ENCODE measurements at places on chromosomes 5 and 9.
A peak's percentile ranks its signal among the peaks of the same experiment; 100 is the strongest.

GRCh38 chr9:113520109-113520642 lies 56.6 kb downstream of the RGS3 start:
- DNase-seq: no peak

DNA sequence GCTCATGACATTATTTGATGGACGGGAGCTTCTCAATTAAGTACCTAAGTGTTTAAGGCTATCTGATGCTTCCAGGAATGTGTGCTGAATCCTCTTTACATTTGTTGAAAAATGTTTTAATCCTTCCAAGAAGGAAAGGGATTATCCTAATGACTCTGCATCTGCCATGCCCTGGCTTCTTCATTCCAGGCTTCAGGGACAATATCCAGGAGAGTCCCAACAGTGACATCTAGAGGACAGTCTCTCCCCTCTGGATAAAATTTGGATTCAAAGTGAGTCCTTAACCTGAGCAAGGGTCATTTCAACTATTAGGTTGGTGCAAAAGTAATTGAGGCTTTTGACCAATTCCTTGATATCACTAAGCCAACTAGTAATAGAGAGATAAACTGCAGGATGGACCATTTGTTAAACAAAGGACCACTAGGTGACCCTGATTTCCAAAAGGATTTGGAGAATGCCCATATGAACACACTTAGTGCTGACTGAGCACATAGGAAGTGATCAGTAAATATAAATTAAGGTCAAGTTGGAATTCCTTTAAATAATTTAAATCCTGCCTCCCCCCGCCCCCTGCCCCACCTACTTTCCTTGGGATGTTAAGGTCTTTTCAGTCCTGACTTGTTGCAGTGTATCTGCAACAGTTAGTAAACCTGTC lies 19.1 kb downstream of the TNFSF8 start:
- peak; percentile 79 for DNase-seq

DNA sequence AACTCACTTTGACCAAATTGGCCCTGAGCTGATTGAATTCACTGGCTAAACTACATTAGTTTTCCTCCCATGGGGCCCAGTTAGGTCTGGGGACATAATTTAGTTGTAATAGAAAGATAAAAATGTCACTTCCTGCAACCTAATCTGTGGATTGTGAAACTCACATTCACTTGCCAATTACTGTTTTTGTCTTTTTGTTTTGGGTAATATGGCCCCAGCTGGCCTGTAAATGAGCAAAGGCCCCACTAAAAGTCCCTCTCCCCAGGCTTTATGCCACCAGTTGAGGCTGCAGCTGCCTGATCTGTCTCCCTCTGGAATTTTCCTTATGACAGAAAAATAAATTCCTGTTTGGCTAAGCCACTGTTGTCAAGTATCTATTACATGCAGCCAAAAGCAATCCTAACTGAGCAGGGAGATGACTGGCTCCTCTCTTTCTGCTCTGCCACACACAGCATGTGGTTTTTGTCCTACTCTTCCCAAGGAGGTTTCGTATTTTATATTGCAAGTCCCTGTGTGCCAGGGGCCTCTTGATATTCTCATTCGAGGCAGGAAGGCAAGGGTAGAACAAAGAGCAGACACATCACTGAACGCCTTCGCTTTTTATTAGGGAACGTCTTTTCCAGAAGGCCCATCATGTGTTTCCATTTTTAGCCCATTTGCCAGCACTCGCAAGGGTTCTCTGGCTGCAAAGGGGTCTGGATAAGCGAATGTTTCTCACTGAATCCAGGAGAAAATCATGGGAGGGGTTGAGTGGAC lies 24.1 kb upstream of the SLC25A48 start:
- DNase-seq: no peak

DNA sequence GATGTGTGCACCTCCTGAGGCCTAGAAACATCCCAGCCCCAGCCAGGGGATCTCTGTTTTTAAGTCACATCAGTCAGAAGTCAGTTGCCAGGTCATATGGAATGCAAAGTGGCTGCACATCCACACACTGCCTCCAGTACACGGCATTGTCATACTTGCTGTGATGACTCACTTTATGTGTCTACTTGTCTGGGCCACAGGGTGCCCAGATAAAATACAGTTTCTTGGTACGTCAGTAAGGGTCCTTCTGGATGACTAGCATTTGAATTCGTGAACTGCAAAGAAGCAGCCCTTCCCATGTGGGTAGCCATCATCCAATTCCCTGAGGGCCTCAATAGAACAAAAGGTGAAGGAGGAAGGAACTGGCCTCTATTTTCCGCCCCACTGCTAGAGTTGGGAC lies 27.7 kb downstream of the AUH start:
- DNase-seq: peak; percentile 48

- peak; percentile 99 for DNase-seq
Measured at GRCh38 chr9:124392871-124393460, 22.3 kb downstream of the PSMB7 start.

- peak; percentile 60 for DNase-seq
Measured at GRCh38 chr5:170791325-170791954, 7.9 kb downstream of the GABRP start.

DNA sequence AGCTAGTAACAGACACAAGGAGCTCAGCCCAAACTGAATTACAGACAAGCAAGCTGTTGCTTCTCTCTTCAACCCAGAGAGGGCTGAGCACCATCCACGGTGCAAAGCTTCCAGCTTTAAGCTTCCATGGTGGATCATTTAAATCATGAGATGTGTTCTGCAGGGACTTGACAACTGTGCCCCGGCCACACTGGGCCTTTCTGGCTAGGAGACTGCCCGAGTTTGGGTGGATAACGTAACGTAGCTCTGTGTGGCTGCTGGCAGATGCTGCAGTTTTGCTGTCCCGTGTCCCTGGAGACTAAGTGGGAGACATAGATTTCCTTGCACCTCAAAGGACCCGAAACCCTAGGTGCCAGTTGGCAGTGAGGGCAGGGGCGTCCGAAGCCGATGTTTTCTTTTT lies 234.0 kb downstream of the IRX2 start:
- DNase-seq: no peak

- DNase-seq: no peak
Measured at GRCh38 chr5:117638581-117638980, 1064.0 kb upstream of the SEMA6A start.

DNA sequence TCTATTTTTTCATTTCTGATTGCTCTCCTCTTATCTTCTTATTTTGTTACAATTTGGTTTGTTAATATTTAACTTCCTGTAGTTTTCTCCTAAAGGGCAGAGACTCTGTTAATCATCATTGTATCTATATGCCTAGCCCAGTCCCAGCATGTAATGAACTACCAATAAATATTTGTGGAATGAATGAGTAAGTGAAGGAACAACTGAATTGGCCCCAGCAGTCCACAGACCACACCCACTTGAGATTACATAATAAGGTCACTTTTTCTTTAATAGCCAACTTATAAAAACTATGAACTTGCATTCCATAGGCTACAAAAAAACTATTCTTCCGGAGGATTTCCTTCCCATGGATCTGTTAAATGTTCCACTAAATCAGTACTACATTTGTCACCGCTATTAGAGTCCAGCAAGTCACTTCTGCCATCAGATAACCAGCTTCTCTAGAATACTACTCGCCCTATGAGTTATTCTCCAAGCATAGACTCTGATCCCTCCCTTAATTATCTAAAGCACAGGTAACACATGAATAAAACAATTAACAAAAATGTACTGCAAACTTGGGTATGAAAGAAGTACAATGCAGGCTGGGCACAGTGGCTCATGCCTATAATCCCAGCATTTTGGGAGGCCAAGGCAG lies 27.5 kb upstream of the TNPO1 start:
- no peak for DNase-seq

DNA sequence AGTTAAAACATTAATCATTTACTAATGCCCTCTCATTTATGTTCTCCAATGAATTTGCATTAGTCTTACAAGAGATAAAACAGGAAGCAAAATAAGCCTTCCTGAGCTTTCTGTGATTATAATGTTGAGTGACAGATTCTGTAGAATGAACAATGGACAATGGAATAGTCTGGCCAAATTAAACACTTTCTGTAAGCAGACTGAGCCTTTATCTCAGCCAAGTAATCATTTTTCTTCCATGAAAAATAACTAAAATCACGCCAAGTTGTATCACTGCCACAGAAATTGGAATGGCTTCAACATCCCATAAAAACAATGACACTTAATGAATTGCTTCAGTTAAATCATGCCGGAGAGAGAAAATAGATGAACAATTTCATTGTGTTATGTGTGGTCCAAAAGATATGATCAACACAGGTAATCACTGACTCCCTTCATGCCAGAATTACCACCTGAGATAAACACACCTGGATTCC lies 63.0 kb downstream of the TSSK1B start:
- DNase-seq: no peak

- no peak for DNase-seq
Measured at GRCh38 chr5:104352954-104353353, 790.4 kb upstream of the NUDT12 start.

DNA sequence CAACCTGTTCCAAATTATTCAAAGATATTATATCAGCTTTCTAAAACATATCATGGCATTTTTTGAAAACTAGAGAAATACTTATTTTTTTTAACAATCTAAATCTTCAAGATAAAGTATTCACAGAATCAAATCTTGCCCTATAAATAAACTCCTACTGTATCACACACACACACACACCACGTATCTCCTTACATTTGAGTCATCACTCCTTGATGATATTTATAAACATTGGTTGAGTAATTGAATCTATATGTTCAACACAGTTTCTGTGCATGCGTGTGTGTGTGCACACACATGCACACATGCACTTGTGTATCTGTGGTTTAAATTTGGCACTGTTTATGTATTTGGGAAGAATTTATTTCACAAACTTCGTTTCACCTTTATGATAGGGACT lies 1716.4 kb downstream of the EFNA5 start:
- no peak for DNase-seq

DNA sequence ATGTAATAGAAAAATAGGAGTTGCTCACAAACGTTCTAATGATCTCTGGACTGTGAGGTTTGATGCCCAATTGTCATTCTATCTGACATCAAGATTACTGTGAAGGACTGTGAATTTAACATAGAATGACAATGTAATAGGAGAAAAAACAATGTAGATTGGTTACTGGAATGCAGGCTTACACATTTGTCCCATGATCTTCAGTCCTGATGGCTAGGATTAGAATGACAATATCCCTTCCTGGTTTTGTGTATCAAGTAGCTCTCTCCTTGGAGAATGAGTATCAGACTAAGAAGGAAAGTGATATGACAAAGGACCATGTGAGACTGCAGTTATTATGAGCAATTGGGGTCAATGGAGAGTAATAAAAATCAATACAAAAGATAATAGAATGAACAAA lies 862.2 kb upstream of the C9orf72 start:
- DNase-seq: no peak
